ENCODE measurements at places on chromosomes 6 and 20. TPM values are rescaled to one million over a fixed set of nuclear protein-coding genes. Genes with fewer than 3 reads are reported as not detected.
A peak's percentile ranks its signal among the peaks of the same experiment; 100 is the strongest.

DNA sequence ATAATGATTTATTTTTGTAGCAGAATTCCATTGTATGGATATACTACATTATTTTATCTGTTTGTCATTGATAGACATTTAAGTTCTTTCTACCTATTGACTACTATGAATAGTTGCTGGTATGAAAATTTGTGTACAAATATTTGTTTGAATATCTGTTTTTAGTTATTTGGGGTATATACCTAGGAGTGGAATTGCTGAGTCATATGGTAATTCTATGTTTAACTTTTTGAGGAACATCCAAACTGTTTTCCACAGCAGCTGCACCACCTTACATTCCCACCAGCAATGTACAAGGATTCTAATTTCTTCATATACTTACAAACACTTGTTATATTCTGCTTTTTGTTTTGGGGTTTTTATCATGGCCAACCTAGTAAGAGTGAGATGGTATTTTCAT lies 56.1 kb upstream of the SDHAF4 start:
- no peak for DNase-seq

The LTA gene
- polyA plus RNA-seq, result 0.91 TPM

GRCh38 chr6:157761331-157761921 lies 61.6 kb upstream of the SNX9 start:
- no peak for DNase-seq

DNA sequence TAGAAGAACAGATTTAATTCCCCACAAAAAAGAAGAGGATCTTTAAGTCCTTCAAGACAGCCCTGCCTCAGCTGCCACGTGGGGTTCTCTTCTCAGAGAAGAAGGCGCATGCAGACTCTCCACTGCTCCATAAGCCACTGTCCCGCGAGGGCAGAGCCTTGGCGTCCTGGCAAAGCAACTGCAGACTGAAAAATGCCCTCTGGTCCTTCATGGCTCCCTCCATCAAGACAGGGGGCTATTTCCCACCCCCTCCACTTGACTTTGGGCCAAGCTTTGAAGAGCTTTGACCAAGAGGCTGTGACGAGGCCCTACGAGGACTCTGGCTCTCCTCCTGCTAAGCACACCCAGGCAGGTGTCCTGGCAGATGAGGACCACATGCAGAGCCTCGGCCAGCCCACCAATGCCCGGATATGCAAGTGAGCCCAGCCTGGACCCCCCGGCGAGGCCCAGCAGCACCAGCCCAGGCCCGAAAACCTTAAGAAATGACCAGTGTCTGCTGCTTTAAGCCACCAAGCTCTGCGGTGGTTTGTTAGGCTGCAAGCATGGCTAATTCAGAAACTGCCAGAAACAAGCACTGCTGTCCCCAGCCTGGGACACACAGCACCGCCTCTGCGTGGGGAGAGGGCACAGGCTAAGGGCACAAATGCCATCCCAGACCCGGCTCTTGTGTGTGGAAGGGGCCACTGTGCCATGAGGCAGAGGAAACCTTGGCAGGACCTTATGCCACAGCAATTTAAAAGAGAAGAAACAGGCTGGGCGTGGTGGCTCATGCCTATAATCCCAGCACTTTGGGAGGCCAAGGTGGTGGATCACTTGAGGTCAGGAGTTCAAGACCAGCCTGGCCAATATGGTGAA lies 16.1 kb downstream of the GMEB2 start:
- DNase-seq, result no peak

DNA sequence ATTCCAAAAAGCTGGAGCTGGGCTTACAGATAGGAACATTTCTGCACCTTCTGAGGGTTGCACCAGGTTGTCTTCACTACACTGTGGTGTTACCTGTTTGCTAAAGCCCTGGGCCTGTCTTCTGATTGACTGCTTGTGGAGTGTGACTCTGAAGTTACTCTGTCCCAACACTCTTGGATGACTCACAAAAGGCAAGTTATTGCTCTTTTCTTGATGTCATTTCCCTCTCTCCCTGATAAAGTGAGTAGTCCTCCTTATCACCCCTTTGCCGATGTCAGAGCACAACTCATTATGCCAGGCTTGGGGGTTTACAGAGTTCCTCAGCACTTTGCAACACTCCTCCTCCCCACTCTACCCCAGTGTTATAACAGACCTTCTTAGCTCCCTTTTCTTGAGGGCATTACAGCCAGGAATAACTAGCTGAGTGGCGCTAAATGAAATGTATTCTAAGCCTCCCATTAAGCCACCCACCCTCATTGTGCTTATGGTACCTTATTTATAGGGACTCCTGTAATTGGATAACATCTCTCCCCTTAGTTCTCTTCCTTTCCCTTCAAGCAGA lies 36.1 kb upstream of the NKX2-4 start:
- DNase-seq, result no peak

DNA sequence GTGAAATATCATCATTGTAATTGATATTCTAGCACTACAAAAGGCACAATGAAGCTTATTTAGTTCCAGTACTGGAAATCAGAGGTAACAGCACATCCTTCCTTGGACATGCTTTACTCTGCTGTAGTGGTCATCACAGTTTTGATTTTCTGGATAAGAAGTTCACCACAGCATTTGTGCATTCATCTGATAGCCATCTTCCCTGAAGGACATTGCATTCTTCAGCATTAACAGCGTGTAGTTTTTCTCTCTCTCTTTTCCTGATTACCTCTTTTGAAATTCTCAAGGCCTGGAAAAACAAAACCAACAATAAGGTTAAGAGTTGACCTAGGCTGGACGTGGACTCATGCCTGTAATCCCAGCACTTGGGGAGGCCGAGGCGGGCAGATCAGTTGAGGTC lies 19.6 kb downstream of the ECI2 start:
- DNase-seq, result no peak

- DNase-seq, result no peak
Observed at GRCh38 chr6:33577106-33577535, 3.0 kb downstream of the BAK1 start.

The SLC22A16 gene
- not detected for polyA plus RNA-seq

The FOXA2 gene
- not detected for polyA plus RNA-seq

DNA sequence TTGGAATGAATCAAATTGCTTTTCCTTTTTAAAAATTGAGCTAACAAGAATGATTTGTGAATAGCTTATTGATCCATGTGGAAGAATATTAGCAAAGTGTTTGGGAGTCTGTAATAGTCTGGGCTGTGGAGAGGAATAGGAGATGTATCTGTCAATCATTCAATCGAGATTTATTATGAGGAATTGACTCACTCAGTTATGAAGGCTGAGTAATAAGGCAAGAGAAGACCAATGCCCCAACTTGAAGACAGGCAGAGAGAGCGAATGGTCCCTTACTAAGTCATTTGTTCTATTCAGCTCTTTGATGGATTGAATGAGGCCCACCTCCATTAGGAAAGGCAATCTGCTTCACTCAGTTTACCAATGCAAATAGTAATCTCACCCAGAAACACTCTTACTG lies 403.0 kb downstream of the CD83 start:
- no peak for DNase-seq

The MYLK2 gene
- 39.4 TPM for polyA plus RNA-seq

DNA sequence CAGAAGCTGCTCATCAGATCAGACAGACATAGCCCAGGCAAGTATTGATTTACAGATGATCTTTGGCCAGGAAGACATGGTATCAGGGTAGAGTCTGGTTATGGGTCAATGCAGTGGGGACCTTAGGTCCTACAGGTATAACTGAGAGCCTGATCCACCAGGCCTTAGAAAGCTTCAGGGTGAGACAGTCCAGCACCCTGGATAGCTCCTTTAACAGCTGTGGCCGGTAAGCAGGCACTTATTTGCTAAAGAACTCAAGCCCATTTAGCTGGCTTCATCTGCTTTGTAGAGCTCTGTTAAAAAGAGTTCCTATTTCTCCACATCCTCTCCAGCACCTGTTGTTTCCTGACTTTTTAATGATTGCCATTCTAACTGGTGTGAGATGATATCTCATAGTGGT lies 39.6 kb downstream of the ESR1 start:
- DNase-seq, result peak; percentile 19

GRCh38 chr6:26300359-26300758 lies 64.6 kb upstream of the BTN3A2 start:
- DNase-seq, result no peak

DNA sequence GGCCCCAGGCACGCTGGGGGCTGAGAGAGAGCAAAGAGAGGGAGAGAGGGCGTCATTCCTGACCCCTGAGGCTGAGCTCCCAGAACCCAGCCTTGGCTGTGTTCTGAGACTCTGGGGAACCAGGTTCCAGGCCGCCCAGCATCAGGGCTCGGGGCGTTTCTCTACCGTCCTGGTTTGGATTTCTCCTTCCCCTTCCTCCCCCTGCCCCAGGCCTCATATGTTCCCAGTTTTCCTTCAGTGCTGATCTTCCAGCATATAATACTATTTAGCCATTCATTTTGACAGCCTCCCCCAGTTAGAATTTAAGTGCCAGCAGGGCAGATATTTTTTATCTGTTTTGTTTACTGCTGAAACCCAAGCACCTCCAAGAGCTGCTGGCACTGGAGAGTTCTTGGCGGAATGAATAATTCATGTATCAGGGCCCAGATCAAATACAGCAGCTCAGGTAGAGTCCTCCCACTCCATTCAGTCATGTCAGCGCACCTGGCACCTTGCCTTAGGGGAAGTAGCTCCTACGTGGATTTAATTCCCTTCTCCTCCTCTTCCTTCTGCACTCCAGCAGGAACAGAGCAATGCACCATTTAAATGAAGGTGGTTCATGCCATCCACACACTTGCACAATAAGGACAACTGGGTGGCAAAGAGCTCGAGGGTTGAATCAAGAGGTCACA lies 23.4 kb upstream of the FRMD1 start:
- DNase-seq, result no peak

The PDYN gene
- not detected for polyA plus RNA-seq

The LY6G6F gene
- polyA plus RNA-seq, result not detected

GRCh38 chr6:12648171-12648570 lies 68.4 kb upstream of the PHACTR1 start:
- no peak for DNase-seq

The CLPSL2 gene
- polyA plus RNA-seq, result not detected

- DNase-seq, result no peak
Observed at GRCh38 chr6:51028276-51028675, 209.6 kb downstream of the TFAP2B start.

- DNase-seq, result no peak
Observed at GRCh38 chr6:161740486-161740885, 466.6 kb upstream of the AGPAT4 start.

- DNase-seq, result peak; percentile 43
Observed at GRCh38 chr20:7272512-7272911, 505.0 kb downstream of the BMP2 start.

The TUBB gene
- 820 TPM for polyA plus RNA-seq

The TMEM74B gene
- polyA plus RNA-seq, result 2.9 TPM

The PIM1 gene
- 24.3 TPM for polyA plus RNA-seq

DNA sequence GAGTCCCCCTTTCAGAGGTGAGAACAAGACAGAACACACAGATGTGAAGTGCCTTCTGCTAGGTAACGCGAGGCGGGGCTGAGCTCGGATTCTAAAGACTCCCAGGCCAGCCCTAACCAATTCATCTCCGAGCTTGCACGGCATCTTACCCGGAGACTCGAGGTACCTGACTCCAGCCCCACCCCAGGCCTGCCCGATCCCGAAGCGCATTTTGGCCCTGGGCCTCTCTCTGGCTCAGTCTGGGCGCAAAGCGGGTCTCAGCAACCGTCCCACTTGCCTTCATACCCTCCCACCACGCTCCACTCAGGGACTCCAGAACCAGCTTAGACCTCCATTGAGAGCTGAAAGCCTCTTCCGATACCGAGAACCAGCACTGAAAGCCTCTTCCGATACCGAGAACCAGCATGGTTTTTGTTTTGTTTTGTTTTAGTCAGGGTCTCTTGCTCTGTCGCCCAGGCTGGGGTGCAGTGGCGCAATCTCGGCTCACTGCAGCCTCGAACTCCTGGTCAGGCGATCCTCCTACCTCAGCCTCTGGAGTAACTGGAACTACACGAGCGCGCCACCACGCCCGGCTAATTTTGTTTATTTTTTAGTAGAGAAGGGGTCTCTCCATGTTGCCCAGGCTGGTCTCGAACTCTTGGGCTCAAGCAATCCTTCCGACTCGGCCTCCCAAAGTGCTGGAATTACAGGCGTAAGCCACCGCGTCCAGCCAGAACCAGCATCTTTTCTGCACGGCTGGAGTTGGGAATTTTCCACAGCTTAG lies 557 bp upstream of the DYNLRB1 start:
- DNase-seq, result peak; percentile 70
